ENCODE measurements at places on chromosomes 11 and 22.

DNA sequence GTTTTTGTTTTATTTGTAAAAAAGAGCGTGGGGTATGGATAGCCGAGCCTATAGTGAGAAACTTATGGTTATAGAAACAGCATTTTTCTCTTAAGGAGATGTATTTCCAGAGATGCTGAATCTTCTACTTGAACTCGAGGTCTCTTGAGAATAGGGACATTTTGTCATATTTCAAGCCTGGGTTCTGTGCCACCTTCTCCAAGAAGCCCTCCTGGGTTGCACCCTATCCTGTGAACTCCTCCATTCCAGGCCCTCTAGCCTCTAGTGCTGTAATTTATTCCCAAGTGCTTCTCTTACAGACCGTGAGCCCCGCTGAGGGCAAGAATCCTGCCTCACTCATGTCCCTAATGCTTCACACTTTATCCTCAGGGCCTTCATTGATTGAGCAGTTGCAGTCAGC is 108.6 kb downstream of the KIAA1671 start:
- DNase-seq, result no peak

DNA sequence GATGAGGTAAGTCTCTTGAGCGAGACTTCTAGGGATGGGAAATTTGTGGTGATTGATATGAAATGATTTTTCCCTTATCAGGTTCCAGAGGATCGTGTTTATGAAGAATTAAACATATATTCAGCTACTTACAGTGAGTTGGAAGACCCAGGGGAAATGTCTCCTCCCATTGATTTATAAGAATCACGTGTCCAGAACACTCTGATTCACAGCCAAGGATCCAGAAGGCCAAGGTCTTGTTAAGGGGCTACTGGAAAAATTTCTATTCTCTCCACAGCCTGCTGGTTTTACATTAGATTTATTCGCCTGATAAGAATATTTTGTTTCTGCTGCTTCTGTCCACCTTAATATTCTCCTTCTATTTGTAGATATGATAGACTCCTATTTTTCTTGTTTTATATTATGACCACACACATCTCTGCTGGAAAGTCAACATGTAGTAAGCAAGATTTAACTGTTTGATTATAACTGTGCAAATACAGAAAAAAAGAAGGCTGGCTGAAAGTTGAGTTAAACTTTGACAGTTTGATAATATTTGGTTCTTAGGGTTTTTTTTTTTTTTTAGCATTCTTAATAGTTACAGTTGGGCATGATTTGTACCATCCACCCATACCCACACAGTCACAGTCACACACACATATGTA is 7.1 kb downstream of the MS4A2 start:
- DNase-seq, result no peak

GRCh38 chr11:36039471-36039870 is 95.6 kb downstream of the LDLRAD3 start:
- DNase-seq, result no peak

- peak; percentile 79 for DNase-seq
These were observed 1.3 kb upstream of the STX3 start for GRCh38 chr11:59753650-59754493.

DNA sequence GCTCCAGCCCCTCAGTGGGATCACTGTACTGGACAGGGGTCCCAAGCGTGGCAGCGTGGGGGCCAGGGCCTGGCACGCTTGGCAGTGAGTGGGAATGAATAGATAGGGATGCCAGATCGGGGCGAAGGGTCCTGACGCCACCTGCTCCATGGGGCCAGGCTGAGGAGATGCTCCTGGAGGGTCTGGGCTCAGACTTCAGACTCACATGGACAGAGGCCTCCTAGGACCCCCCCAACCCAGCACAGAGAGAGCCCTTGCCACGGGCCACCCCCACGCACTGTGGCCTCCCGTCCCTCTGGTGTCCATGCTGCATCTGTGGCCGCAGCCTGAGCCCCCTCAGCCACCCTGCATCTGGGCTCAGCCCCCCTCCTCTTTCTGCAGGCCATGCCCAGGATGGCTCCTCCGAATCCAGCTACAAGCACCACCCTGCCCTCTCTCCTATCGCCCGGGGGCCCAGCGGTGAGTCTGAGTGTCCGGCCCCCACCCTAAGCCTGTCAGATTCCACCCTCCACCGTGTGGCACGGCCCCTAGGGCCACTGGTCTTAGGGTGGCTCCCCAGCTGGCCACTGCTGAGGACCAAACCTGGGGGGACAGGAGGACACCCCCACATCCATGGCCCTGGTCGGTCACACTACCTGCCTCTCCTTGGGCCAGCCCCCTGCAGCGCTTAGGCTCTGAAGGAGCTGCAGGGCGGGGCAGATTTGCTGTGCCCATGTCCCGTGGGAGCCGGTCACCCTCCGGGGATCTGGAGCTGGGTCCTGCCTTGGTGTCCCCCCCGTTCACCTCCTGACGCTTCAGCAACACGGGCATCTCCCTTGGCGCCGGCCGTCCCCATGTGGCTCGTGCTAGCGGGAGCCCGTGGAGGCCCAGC is 2.7 kb downstream of the MUC5AC start:
- no peak for DNase-seq

DNA sequence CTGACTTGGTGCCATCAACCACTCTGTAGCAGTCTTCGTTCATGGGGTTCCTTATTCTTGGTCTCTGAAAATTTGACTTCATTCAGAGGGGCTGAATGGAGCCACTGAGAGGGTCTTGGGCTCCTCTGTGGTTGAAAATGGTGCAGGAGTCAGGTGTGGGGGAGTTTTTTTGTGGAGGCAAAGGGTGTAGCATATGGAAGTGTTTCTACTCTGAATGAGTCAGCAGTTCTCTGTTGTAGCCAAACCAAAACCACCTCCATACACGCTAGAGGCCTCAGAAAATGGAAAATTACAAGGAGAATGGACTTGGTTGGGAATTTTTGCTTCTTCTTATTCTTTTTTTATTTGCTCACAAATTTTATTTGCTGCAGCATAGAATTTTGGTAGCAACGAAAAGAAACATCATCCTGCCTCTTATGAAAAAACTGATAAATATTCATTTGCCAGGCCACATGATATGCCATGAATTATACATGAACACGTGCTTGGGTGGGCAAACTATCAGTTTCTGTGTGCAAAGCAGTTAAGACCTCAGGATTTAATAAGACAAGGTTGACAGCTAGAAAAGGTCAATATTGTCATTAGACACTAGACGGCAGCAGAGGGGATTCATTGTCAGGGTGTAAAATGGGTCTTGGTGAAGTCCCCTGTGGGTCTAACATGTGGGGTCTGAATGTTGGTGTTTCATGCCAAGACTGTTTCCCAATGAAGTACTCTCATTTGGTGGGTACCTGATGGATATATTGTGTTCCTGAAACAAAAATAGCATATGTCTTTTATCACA is 111.7 kb downstream of the MYO18B start:
- no peak for DNase-seq

GRCh38 chr11:61541598-61541997 is 33.0 kb downstream of the LRRC10B start:
- DNase-seq, result no peak

- DNase-seq, result no peak
These were observed at the start of gene TMPRSS13 for GRCh38 chr11:117929142-117929915. TSS of gene TMPRSS13 (minus strand) at chr11:117929402. CDS start at chr11:117929307, 95 bp downstream.

GRCh38 chr11:123251657-123252344 is 56.8 kb upstream of the CLMP start:
- no peak for DNase-seq

- no peak for DNase-seq
These were observed 3.8 kb upstream of the SUSD2 start for GRCh38 chr22:24177456-24177855.

DNA sequence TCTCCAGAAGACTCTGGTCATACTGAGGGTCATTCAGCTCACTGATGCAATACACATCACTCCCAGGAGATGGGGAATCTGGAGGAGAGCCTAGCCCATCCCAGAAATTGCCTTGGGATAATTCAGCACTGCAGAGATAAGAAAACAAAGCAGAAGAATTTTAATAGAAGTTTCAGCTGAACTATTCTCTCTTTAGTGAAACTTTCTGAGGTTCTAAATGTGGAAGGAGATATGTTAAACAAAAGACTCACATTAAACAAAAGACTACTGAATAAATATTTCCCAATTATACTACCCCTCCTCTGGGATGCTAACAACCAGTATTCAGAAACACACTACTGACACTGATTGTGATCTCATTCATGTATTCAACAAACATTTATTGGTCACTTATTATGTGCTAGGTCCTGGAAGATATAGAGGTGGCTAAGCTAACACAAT is 47.8 kb downstream of the C2CD3 start:
- DNase-seq, result no peak

DNA sequence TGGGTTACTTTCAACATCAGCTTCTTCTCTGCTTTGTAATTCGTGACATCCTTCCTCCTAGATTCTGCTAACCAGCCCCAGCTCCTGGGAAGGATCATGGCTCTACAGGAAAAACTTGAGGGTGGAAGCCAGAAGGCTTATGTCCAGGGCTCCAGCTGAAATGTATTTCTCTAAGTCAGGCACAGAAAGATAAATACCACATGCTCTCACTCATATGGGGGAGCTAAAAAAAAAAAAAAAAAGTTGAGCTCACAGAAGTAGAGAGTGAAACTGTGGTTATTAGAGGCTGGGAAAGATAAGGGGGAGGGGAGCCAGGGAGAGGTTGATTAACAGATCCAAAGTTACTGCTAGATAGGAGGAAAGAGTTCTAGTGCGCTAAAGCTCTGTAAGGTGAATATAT is 74.9 kb downstream of the DSCAML1 start:
- no peak for DNase-seq

DNA sequence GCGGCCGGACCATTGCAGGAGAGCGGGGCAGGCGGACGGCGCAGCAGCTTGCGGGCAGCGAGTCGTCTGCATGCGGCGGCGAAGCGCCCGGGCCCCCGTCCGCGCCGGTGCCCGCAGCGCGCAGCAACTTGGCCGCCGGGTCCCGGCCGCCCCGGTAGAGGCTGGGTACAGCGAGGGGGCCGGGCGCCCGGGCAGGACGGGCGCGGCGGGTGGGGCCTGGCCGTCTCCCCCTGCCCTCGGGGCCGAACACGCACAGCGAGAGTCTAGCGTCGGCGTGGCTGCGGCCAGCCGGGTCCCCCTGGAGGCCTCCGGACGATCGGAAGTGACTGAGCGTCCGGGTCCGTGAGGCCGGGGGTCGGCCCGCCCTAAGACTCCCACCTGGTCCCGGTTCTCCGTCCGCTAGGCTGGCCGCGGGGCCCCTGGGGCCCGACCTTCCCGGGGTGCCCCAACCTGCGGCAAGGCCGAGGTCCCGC is 775 bp upstream of the TRABD start:
- DNase-seq, result no peak

GRCh38 chr11:77778118-77778517 is 42.4 kb downstream of the RSF1 start:
- no peak for DNase-seq

DNA sequence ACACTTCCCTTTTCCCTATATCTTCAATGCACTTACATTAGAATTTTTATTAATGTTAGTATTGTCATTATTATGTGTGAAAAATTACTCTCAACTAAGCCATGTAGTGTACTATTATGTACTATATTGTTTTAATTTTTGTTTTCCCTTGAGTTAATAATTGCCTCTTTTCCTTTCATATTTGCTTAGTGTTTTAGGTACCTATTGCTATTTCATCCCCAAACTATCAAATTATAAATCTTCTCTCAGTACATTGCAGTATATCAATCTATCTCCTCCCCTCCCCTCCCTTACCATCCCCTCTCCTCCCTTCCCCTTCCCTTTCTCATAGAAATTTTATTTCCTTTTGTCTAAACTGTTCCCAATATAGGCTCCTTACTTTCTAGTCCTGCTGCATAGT is 12.8 kb upstream of the TENM4 start:
- DNase-seq, result no peak

- no peak for DNase-seq
These were observed 5.3 kb downstream of the ATP5MG start for GRCh38 chr11:118406599-118407166.

DNA sequence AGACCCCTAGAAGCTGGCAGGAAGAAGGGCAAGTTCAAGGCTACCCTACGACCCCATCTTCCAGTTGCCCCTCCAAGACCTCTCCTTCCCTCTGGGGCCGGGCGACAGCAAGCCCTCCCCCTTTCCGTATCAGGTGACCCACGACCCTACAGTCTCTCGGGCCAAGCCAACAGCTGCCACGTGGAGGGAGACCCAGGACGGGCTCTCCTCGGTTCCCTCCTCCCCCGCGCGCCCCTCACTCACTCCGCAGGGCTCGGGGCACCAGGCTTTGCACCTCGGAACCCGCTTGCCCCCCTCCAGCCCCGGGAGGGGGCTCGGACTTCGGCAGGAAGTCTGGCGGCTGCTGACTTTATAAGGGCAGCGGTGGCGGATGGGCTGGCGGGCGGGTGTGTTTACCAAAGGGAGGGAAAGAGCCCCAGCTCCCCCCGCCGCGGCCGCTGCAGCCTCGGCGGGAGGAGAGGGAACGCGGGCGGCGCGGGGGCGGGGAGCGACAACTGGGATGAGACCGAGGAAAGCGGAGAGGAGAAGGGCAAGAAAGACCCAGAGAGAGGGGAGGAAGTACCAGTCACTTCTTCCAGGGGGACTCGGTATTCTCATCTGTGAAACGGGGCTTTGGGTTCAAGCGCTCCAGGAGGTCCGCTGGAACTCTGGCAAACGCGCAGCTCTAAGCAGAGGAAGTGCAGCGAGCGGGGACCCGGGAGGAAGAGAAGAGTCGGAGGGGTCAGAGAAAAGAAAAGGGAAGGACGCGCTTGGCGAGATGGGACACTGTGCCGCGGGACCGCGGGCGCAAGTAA is 767 bp downstream of the SLC43A1 start:
- DNase-seq, result peak; percentile 35

Data from effector CD4-positive, alpha-beta T cell (primary cell).